ENCODE measurements at places on chromosomes 2 and 18.

- no peak for ATAC-seq
Measured at GRCh38 chr2:182444170-182444569, 17.3 kb upstream of the PDE1A start.

DNA sequence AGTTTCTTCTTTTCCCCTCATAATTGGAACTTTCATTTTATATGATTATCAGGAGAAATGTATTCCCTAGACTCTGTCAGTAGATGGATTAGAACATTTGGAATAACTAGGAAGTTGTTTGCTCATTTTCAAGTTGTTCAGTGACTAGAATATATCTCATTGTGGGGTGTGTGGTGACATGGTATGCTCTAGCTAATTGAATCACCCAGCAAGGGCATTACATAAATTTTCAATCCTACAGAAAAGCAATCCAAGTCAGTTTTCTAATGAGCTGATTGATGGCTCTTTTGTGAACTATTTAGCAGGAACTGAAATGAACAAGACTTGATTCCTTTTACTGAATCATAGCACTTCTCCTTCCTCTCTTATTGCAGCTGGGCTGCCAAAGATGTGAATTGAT, 461.4 kb downstream of the TGIF1 start:
- no peak for ATAC-seq

- ATAC-seq: no peak
Measured at GRCh38 chr2:144950899-144951560, 431.1 kb upstream of the ZEB2 start.

DNA sequence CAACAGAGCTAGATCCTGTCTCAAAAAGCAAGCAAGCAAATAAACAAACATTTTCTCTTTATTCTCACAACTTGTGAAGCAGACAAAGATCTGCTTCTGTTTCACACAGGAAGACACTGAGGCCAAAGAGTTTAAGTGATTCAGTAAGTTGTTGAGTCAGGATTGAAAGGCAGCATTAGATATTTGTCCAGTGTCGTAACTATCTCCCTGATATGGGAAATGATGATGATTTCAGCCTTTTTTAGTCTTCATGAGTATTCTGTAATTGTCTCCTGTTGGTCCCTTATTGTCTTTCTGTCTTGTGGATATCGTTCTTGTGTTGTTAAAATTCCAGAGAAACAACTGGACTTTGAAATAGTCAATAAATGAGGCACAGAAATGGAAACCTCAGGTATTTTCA, 59.6 kb downstream of the GATA6 start:
- no peak for ATAC-seq

- peak; percentile 82 for ATAC-seq
Measured at GRCh38 chr2:101675512-101675911, 22.0 kb upstream of the MAP4K4 start.

GRCh38 chr18:41732356-41732755, 222.7 kb upstream of the PIK3C3 start:
- no peak for ATAC-seq

Measured in stimulated activated memory B cell treated with anti-CD40 and anti-IgM and Interleukin-4, amounts not matched to agents 10 μg/mL and 1 μg/mL and 100 μg/mL, for 72 hours (primary cell).